Mesothelial cell of epicardium (in vitro differentiated cells): ENCODE measurements at places on chromosomes 1 and 21. TPM values are rescaled to one million over a fixed set of nuclear protein-coding genes. Genes with fewer than 3 reads are reported as not detected.

- H3K27ac ChIP-seq, result no peak overlapping the region
- no peaks in the 10 kb centered on the region for H3K27me3 ChIP-seq
- H3K36me3 ChIP-seq, result peaks cover 50% of the 10 kb centered on the region
- H3K4me1 ChIP-seq, result no peaks in the 10 kb centered on the region
- no peak for DNase-seq
- no peak overlapping the region for H3K4me3 ChIP-seq
Observed at GRCh38 chr1:54239035-54239383, 39.0 kb downstream of the MRPL37 start.

DNA sequence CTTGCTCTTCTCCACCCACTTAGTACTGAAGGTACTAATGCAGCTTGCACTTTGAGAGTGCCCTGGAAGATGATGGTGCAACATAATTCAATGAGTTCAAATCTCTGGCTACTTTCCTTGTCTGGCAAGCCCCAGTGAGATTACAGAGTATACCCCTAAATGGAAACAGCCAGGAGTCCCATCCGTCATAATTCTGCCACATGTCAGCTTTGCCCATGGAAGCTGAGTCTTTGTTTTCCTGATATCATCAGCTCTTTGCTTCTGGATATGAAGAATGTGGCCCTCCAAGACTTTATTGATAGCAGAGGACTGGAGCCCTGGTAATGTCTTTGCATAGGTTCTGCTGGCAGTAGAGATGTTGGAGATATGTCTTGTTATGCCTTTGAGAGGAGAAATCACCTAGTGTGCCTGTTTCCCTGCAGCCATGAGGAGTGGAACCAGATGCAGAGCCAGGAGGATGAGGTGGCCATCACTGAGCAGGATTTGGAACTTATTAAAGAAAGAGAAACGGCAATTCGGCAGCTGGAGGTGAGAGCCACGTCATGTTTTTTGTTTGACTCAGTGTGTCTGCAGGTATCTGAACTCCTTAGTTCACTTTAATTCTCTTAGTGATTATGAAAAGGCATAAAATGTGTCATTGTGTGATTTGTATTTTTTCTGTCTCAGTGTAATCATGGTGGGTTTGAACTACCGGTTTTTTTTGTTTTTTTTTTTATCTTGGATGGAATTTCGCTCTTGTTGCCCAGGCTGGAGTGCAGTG lies 18.7 kb upstream of the PPP1R8 start:
- H3K4me1 ChIP-seq, result no peaks in the 10 kb centered on the region
- H3K27ac ChIP-seq, result no peak overlapping the region

- no peak overlapping the region for H3K4me3 ChIP-seq
- H3K27ac ChIP-seq, result no peak overlapping the region
- peaks cover 5% of the 10 kb centered on the region for H3K4me1 ChIP-seq
- H3K36me3 ChIP-seq, result peaks cover 2% of the 10 kb centered on the region
Observed at GRCh38 chr21:17585875-17586450, 26.7 kb downstream of the BTG3 start.

GRCh38 chr1:70038025-70038424 lies 167.4 kb downstream of the LRRC40 start:
- no peaks in the 10 kb centered on the region for H3K27me3 ChIP-seq
- DNase-seq, result no peak
- no peak overlapping the region for H3K27ac ChIP-seq

- H3K27ac ChIP-seq, result no peak overlapping the region
- peaks cover 1% of the 10 kb centered on the region for H3K27me3 ChIP-seq
- no peak overlapping the region for H3K4me3 ChIP-seq
- no peaks in the 10 kb centered on the region for H3K4me1 ChIP-seq
Observed at GRCh38 chr1:78540048-78540447, 49.3 kb downstream of the PTGFR start.

The OR2T5 gene
- not detected in 3 replicates for total RNA-seq

The ATP1A4 gene
- 0.29 to 0.38 TPM (median 0.33 TPM) in 3 replicates for total RNA-seq

The GBP5 gene
- total RNA-seq, result not detected in 3 replicates

The SMIM1 gene
- total RNA-seq, result 10.1 to 12.1 TPM (median 11.6 TPM) in 3 replicates

The NHLH2 gene
- total RNA-seq, result 1.6 to 2.0 TPM (median 1.9 TPM) in 3 replicates
